Foreskin keratinocyte (primary cell): ENCODE measurements at places on chromosomes 6 and 20.

DNA sequence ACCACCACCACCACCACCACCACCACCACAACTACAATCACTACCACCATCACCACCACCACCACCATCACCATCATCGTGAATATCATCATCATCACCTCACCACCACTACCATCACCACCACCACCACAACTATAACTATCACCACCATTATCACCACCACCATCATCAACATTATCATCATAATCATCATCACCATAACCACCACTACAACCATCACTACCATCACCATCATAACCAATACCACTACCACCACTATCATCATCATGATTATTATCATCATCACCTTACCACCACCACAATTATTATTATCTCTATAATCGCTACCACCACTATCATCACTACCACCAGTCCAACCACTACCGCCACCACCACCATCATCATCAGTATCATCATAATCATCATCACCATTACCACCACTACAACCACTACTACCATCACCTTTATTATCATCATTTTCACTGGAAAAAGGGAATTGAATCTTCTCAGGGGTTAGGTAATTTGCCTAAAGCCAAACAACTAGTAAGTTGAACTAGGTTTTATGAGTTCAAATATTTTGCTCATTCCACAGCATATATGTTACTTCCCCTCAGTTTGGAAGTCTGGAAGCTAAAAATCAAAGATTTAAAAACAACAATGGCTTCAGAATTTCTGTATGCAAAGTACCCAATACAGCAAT is 8.3 kb downstream of the RIPOR2 start:
- DNase-seq: no peak

GRCh38 chr6:33914645-33915044 is 110.8 kb upstream of the MLN start:
- no peak for DNase-seq

DNA sequence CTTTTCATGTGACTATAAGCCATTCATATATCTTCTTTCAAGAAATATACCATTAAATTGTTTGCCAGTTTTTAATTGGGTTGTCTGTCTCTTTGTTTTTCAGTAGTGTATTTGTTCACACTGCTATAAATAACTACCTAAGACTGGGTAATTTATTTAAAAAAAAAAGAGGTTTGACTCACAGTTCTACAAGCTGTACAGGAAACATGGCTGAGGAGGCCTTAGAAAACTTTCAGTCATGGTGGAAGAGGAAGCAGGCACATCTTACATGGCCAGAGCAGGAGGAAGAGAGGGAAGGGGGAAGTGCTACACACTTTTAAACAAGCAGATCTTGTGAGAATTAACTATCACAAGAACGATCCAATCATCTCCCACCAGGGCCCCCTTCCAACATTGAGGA is 255.3 kb downstream of the EPM2A start:
- DNase-seq: no peak

DNA sequence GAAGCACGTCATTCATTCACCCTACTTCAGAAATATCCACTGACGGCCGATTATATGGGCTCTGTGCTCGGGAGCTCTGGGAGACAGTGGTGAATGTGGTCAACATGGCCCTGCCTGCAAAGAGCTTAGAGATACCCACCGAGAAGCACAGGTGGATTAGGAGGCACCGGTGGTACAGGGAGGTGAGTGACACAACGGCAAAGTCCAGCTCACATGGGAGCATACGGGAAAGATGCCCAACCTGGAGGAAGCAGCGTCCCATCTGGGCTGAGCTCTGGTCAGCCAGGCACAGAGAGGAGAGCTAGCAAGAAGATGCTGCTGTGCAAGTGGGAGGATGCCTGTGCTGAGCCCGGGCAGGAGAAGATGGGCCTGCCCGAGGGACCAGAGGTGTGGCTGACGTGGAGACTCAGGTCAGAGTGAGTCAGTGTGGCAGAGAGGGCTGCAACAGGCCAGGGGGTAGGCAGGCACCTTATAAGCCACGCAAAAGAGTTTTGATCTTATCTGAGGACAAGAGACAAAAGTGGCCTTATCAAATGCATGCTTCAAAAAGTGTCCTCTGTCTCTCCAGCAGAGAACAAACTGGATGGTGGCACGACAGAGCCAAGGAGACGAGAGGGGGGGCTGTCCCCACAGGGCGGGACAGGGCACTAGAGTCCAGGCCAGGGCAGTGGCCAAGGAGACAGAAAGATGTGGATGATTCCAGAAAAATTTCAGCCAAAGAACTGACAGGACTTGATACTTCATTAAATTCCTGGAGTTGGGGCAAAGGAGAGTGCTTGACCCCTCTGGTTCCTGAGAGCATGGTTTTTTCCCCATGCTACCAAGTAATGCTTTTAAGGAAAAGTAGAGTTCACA is 214.6 kb upstream of the SNX9 start:
- DNase-seq: no peak

GRCh38 chr20:37233548-37234253 is 27.9 kb downstream of the GHRH start:
- no peak for DNase-seq

- no peak for DNase-seq
Observed at GRCh38 chr6:6832439-6832838, 243.9 kb downstream of the LY86 start.

- peak; percentile 75 for DNase-seq
Observed at GRCh38 chr6:158376631-158377081, 64.4 kb downstream of the TULP4 start.

DNA sequence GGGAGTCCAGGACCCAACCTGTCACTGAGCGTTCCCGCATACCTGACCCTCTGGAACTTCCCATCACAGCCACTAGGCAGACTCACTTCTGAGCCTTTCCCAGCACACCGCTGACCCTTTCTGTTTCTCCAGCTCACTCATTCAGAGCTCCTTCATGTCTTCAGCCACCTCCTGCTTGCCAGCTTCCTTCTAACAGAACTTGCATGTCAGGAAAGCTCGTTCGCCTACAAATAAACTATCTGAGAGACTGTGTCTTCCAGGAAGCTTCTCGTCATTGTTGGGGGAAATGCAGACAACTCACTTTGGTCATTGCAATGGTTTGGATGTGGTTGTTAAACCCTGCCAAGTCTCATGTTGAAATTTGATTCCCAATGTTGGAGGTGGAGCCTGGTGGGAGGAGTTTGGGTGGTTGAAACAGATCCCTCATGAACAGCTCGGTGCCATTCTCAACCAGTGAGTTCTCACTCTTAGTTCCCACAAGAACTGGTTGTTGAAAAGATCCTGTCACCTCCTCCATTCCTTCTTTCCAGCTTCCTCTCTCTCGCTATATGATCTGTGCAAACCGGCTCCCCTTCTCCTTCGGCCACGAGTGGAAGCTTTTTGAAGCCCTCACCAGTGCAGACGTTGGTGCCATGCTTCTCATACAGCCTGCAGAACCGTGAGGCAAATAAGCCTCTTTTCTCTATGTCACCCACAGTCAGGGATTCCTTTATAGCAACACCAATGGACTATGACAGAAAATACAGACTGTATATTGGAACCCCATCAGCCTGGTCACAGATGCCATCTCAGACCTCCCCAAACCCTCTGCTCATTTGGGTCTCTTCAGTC is 1.4 kb upstream of the MUC21 start:
- peak; percentile 74 for DNase-seq

DNA sequence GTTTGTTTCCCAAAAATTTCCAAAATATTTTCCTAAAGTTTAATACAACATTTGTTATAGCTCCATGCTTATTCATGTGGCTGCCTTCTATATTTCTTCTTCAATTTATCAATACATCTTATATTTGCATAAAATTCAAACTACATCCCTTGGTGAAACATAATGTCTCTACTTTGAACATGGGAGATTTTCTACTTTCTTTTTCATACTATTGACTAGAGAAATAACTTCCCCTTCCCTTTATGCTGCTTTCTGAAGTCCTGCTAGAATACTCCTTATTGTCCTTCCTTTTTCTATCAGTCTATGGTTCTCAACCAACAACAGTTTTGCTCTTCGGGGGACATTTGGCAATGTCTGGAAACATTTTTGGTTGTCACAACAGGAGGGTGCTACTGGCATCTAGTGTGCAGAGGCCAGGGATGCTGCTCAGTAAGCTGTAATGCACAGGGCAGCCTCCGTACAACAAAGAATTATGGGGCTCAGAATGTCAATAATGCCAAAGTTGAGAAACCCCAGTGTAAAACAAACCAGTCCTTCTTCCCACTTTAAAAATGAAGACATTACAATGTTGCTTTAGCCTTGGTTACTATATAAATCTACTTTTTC is 29.9 kb downstream of the MKKS start:
- DNase-seq: no peak

DNA sequence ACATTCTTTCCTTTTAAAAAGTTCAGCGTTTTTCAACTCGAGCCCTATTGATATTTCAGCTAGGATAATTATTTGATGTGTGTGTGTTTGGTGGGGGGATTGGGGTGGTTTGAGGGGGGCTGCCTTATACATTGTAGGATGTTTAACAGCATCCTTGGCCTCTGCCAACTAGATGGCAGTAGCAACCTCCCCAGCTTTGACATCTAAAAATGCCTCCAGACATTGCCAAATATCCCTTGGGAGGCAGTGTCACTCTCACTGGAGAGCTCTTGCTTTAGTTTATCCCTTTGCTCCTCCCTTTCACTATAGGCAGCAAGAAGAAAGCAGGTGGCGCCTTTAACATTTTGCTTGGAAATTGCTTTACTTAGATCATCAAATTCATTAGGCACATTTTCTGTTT is 14.6 kb upstream of the TP53TG5 start:
- no peak for DNase-seq

DNA sequence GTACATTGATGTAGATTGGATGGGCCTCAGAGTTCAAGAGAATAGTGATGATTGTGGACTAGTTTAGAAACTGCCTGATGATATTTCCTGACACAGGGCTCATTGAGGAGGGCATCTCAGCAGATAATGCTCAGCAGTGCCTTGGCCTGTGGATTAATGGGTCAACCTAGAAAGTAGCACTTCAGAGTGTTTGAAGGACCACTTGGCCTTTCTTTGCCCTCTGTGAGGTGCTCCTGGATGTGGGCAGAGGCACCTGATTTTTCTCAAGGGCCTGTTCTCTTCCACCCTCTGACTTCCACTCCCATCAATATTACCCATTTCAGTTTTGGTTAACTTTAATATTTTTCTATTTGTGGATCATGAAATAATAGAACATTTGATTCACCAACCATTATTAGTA is 270.6 kb upstream of the BMP2 start:
- no peak for DNase-seq

DNA sequence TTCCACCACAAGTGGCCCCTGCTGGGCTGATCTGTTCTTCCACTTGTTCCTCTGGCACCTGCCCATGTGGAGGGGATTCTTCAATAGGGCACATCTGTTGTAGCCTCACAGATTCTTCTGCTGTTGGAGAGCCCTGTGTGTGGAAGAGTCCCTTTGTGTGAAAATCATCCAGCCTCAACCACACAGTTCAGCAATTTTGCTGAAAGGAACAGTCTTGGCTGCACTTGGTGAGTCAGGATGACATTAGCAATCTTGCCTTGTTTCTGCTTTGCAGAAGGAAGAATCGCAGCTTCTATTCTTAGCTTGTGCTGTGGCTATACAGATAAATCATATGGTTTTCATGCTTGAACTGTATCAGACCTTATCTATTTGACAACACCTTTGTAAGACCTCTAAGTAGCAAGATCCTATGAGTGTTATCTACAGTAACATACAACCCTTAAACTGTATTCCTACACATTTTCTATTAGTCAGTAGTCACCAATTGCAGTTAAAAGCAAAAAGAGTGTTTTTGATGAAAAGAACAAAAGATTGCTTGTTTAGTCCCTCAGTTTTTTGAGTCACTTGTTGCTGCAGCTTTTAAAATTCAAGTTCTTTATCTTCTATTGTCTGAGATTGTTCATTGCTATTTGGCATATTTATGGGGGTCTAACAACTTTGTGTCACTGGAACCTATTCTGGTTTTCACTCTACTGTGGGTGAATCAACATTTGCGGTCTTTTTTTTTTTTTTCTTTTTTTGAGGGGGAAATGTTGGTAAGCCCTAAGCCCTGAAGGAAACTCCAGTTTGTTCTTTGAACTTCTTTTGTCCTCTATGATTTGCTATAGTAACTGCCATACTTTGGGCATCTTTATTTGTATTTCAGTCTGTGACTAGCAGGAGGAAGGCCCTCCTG is 231.6 kb downstream of the TFAP2B start:
- DNase-seq: no peak

DNA sequence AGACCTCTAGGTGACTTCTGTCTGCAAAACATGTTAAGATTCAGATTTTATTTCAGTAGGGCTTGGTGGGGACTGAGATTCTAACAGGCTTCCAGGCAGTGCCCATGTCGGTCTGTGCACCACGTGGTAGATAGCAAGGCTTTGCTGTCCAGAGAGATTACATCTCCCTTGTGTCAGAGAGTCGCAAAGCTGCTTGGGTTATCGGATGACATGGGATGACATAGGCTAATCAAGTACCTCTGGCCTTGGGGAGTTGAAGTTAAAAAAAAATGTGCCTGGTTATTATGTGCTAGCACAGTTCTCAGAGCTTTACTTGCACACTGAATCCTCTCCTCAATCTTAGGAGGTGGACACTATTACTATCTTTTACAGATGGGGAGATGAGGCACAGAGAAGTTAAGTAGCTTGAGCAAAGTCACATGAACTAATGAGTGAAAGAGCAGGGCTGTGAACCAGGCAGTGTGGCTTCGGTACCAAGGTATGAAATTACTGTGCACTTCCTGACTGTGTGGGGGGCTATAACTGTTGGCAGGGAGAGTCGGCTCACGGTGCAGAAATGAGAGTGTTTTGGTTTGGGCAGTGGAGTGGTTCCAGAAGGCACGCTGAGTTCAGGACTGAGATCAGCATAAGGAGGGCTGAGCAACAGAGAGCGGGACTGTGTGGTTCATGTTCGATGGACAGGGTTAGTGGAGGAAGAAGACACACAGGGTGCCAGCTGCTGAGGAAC is 41.1 kb downstream of the FARS2 start:
- no peak for DNase-seq

GRCh38 chr6:168153553-168153952 is 74.5 kb upstream of the FRMD1 start:
- DNase-seq: no peak

DNA sequence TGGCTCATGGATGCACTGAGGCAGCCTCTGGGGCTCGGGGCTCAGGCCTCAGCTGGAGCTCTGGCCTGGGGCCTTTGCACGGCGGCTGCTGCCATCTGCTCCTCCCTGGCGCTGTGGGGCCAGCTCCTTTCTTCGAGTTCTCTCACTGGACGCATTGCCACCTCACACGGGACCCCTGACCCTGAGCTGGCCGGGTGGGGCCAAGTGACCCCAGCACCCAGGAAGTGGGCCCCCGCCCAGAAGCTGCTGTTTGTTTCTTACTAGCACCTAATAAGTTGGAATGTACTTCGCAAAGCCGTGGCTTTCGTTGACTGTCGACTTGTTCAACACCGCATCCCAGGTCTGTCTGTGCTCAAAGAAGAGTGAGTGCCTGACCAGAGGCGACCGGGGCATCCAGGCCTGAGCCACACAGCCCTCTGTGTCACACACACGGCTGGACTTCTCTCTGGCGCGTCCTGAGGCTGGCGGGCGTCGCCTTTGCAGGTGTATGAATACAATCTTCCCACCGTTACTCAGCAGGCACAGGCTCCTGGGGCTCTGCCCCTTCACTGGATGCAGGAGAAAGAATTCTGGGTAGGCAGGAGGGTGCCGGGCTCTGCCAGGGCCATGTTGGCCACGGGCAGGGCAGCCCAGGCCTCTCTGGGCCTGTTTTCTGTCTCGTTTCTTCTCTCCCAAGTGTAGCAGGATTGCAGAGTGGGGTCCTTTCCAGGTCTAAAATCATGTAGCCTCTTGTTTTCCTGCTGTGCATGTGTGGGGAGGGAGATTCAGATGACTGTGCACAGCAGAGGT is 112.9 kb downstream of the DLL1 start:
- peak; percentile 49 for DNase-seq

GRCh38 chr20:49452011-49452482 is 30.4 kb downstream of the KCNB1 start:
- no peak for DNase-seq
